ENCODE measurements at places on chromosomes 2 and 18.

DNA sequence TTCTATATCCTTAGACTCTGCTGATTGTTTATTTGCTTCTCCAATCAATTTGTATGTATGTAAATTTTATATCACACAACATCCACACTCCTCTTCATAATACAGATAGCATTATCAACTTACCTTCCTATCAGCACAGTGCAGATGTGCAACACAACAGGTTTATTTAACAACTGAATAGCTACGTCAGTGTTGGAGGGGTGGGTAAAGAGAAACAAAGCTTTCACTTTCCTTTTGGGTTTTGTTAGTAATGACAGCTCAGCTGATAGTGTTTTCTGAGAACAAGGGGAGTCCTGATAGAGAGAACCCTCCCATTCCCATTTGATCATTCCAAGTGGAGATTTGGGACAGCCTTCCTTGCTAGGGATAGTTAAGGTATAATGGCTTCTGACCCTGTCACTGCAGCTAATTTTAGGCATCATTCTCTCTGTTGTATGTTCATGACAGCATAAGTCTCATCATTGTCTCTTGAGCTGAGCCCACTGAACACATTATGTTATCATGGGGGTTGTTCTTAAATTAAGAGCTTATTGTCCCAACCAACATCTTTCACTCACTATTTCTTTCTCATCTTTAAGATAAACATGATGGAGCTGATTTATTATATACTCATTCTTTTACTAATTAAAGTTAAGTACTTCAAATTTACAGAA, 227.7 kb downstream of the GPD2 start:
- DNase-seq = no peak

DNA sequence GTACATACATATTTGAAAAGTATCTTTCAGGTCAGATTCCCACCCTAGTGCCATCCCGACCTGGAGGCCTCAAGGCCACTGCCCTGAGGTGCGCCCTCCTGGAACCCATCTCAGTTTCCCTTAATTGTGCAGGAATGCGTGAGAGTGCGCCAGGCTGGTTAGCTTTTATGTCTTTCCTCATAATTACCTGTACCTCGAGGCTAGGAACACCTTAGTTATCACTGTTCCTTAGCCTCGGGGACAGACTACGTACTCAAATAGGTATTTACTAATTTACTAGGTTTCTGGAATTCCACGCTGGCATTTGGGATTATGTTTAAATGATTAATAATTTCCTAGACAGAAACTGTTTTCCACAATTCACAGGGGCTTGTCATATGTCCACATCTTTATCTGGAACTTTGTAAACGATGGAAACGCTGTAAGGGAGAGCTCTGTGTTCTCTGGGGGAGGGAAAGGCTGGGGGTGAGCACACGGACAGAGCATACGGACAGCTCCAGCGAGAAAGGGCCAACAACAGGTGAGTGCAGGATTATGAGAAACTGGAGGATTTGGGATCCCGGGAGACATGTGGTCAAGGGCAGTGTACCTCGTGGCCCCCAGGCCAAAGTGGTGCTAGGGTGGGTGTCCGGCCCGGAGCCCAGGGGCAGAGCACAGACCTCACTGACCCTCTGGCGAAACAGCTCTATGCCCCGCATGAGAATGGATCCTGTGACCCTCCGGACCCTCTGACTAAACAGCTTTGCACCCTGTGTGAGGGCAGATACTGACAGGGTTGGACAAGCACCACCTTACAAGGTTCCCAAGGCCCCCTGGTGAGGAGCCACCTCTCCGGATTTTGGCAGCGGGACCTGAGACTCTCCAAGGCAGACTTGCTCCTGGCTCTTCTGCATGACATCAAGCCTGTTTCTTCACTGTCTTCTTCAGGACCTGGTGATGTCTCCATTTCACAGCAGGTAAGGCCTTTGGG, 102.0 kb upstream of the PXDN start:
- DNase-seq = no peak

DNA sequence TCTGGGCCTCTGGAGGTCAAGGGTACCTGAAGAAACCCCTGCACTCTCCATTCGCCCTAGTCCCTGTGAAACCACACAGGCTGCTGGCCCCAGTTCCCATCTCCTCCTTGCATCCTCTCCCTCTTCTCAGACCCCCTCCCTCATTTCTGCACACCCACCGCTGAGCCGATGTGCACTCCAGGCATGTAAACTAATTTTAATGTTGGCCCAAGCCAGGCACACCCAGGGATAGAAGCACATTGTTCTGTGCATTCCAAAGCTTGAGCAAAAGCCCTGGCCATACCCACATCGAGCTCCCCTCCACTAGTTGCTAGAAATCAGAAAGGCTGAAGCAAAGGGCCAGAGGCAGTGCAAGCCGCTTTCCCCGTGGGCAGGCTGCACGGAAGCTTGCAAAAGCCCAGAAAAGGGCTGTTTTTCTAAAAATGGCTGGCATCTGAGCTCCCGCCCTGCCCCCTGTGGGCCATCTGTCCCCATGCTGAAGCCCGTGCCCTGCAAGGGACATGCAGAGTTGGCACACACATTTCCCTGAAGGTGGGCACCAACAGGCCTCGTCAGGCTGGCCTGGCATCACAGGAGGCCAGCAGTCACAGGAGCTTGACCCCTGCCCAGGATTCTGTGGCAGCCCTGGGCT, 181.6 kb downstream of the SMAD7 start:
- no peak for DNase-seq

GRCh38 chr2:54226260-54226659, 29.8 kb downstream of the TSPYL6 start:
- no peak for DNase-seq

GRCh38 chr2:205130111-205130829, 552.0 kb upstream of the NRP2 start:
- DNase-seq = no peak

GRCh38 chr2:191740759-191741158, 62.8 kb downstream of the NABP1 start:
- DNase-seq = no peak

- DNase-seq = no peak
Observed at GRCh38 chr2:217972037-217972436, 30.8 kb downstream of the TNS1 start.

GRCh38 chr2:182761903-182762302, 45.8 kb downstream of the DNAJC10 start:
- no peak for DNase-seq

DNA sequence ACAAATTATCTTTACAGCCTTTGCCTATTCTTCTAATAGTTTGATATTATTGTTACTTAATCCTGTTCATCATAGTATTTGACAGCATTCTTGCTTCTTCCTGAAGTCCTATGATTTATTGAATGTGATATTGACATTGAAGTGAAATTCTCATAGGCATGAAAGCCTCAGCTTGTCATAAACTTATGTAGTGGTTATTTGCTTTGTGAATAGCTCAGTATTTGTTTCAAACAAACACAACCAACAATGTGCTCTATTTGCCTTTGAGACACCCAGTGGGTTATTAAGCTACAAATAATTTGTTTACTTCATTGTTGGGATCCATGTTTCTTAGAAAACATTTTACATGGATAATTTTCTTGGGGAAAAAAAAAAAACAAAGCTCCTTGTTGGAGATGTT, 57.2 kb downstream of the TTC39C start:
- DNase-seq = no peak

DNA sequence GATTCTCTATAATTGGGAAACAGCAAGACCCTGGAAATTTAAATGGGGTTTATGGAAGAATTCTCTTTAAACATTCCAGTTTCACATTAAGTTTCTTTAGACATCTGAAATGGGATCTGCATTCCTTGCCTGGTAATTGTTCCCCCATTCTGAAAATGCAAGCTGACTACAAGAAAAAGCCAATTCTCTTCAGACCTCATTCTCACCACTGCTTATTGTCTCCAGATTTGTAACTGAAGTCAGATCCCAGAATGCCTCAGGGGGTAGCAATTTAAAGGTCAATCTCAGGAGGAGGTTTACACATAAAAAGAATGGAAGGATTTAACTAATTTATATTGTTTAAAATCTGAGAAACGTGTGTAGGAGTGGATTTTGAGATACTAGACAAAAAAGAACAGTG, 41.2 kb downstream of the COL3A1 start:
- DNase-seq = no peak

DNA sequence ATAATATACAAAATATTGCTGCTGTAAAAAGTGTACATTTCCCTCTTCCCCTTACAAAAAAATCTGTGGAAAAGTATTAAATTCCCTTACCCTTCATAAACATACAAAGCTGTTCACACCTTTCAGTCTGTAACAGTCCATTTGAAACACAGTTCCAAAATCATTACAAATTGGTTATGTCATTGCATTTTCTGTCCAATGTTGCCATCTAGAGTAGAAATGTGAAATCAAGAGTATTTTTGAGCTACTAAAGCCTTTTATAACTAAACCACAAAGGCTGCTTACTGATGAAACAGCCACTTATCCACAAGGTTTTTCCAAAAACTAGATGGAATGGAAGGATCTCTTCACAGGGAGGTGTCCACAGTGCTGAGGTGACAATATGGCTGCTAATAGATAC, 72.5 kb downstream of the SS18 start:
- DNase-seq = no peak

- no peak for DNase-seq
Observed at GRCh38 chr2:45585267-45585861, 25.7 kb downstream of the SRBD1 start.

- DNase-seq = no peak
Observed at GRCh38 chr18:57816208-57816954, 13.3 kb upstream of the ATP8B1 start.

- DNase-seq = no peak
Observed at GRCh38 chr18:73715210-73715670, 432.4 kb downstream of the FBXO15 start.

- DNase-seq = no peak
Observed at GRCh38 chr18:67476585-67476984, 39.9 kb downstream of the DSEL start.

- no peak for DNase-seq
Observed at GRCh38 chr2:193670478-193670877, 1475.7 kb upstream of the TMEFF2 start.

DNA sequence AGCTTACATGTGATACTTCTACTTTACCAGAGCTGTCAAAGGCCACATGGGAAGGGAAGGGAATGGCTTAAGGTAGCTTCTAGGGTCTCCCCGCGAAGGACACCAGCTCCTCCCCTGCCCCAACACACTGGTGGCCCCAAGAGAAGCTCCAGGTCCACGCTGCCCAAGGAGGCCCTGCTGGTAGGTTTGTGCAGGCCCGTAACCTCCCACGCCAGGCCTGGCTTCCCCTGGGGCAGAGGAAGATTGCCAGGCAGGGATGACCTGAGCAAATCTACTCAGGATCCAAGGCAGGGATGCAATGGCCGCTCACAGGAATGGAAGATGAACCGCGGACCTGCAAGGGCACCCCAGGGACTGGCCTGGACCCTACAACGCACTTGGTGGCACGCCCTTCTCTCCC, 205.1 kb downstream of the MGAT5 start:
- DNase-seq = no peak

- no peak for DNase-seq
Observed at GRCh38 chr2:70128005-70128404, 40.7 kb downstream of the PCBP1 start.

- no peak for DNase-seq
Observed at GRCh38 chr2:102025583-102026267, 34.0 kb downstream of the IL1R2 start.

DNA sequence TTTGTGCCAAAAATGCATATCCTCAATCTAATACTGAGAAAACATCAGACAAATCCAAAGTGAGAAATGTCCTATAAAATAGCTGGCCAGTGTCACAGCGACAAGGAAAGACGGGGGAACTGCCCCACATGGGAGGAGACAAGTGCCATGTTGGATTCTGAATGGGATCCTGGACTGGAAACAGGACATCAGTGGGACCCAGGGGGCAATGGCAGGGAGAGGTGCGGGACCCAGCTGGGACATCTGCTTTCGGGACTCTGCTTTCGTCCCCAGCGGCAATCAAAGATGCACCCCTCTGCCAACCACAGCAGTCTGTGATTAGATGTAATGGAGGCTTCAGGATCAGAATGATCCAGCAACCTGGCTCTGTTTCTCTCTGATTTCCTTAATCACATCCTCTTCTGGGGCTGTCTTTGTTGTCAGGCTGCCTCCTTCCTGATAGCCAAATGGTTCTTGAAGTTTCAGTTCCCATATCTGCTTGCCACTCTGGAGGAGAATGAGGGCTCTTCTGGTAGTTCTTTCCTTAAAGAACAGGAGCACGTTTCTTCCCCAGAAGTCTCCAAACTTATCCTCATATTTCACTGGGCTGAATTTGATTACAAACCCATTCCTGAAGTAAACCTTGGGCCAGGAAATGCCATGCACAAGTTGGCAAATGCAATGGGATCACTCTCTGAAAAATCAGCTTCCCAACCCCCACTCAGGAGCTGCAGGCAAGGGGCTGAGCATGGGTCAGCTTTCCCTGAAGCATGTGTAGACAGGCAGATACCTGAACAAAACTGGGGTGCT, 13.6 kb upstream of the PROC start:
- no peak for DNase-seq

- DNase-seq = no peak
Observed at GRCh38 chr2:63587814-63588384, 378 bp downstream of the WDPCP start.

GRCh38 chr2:134839649-134840048, 1.2 kb downstream of the ACMSD start:
- no peak for DNase-seq

GRCh38 chr2:60553495-60554073, at the start of gene BCL11A:
Gene BCL11A, minus strand, starts transcription at chr2:60553654. Its CDS starts 384 bp downstream, at chr2:60553270.
- no peak for DNase-seq

DNA sequence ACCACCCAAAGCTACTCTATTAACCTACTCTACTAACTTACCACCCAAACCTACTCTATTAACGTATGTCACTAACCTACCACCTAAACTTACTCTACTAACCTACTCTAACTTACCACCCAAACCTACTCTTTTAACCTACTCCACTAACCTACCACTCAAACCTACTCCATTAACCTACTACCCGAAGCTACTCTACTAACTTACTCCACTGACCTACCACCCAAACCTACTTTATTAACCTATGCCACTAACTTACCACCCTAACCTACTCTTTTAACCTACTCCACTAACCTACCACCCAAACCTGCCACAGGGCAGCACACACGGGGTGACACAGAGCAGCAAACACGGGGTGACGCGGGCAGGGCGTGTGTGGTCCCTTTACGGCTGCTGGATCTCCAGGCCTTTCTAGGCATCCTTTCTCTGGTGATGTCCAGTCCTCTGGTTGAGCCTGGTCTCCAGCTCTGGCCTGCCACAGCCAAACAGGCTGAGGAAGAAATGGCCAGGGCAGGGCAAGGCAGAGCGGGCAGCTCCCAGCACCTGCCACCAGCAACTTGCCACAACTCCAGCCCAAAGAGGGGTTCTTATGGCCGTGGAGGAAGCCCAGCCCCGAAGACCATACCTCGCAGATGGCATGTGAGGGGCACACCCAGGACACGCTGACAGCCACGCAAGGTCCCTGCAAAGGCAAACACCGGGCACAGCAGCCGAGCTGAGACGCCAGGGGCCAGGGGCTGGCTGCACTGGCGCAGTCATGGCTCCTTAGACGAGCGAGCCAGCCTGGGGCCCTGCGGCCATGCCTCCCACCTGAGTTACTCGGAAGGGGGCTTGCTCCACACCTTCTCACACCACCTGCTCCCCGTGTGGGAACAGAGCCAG, 25.7 kb downstream of the PXDN start:
- no peak for DNase-seq

Measured in stimulated activated CD8-positive, alpha-beta memory T cell treated with anti-CD3 and anti-CD28 coated beads, Interleukin-2, amount 100 ng/mL, for 1 hour (primary cell).